ENCODE measurements at places on chromosomes 13 and 19. TPM values are rescaled to one million over a fixed set of nuclear protein-coding genes. Genes with fewer than 3 reads are reported as not detected.

GJB6 gene
- total RNA-seq, result not detected

ZNF471 gene
- total RNA-seq, result 3.6 TPM

CYP4F3 gene
- total RNA-seq, result not detected

FLT3 gene
- not detected for total RNA-seq

UNC13A gene
- 0.16 TPM for total RNA-seq

MZF1 gene
- 27.6 TPM for total RNA-seq

NCAN gene
- not detected for total RNA-seq

ATP1A3 gene
- not detected for total RNA-seq

ZNF556 gene
- total RNA-seq, result 0.12 TPM

LGALS7B gene
- 0.97 TPM for total RNA-seq

PROSER1 gene
- total RNA-seq, result 5.3 TPM

ZNF699 gene
- 26.1 TPM for total RNA-seq

SERPINE3 gene
- not detected for total RNA-seq

GPR180 gene
- total RNA-seq, result 15.7 TPM

ZSCAN5A gene
- 7.8 TPM for total RNA-seq

SIGLEC12 gene
- total RNA-seq, result not detected

TDRD12 gene
- 0.81 TPM for total RNA-seq

ZNF888 gene
- total RNA-seq, result 6.1 TPM

MAP2K7 gene
- 19.5 TPM for total RNA-seq

CRX gene
- not detected for total RNA-seq

PRSS57 gene
- total RNA-seq, result not detected

ZNF681 gene
- 0.61 TPM for total RNA-seq

ZNF571 gene
- total RNA-seq, result 2.4 TPM

KLF1 gene
- not detected for total RNA-seq

TNNI3 gene
- not detected for total RNA-seq

OVOL3 gene
- not detected for total RNA-seq

FFAR3 gene
- total RNA-seq, result not detected

Measured in hair follicle dermal papilla cell (primary cell).